ENCODE measurements at places on chromosomes 1 and 21. TPM values are rescaled to one million over a fixed set of nuclear protein-coding genes. Genes with fewer than 3 reads are reported as not detected.

DNA sequence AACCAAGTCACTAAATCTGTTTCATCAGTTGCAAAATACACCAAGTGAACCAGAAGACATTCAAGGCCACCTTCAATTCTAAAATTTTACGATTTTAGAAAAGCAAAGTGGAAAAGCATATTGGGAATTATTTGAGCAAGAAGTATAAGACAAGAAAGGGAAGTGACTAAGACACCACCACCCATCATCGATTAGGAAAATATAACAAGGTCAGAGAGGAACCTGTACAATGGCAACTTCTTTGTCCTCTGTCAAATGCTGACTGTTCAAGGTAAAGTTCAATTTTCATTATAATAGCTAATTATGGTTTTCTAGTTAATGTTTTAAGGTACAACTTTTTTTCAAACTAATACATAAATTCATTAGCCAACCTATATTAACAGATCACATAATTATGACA is 10.8 kb downstream of the FRRS1 start:
- peaks cover 17% of the 10 kb centered on the region for H3K4me1 ChIP-seq
- no peak for DNase-seq
- no peak overlapping the region for H3K27ac ChIP-seq
- no peak overlapping the region for H3K4me3 ChIP-seq
- H3K27me3 ChIP-seq: peaks cover 6% of the 10 kb centered on the region

DNA sequence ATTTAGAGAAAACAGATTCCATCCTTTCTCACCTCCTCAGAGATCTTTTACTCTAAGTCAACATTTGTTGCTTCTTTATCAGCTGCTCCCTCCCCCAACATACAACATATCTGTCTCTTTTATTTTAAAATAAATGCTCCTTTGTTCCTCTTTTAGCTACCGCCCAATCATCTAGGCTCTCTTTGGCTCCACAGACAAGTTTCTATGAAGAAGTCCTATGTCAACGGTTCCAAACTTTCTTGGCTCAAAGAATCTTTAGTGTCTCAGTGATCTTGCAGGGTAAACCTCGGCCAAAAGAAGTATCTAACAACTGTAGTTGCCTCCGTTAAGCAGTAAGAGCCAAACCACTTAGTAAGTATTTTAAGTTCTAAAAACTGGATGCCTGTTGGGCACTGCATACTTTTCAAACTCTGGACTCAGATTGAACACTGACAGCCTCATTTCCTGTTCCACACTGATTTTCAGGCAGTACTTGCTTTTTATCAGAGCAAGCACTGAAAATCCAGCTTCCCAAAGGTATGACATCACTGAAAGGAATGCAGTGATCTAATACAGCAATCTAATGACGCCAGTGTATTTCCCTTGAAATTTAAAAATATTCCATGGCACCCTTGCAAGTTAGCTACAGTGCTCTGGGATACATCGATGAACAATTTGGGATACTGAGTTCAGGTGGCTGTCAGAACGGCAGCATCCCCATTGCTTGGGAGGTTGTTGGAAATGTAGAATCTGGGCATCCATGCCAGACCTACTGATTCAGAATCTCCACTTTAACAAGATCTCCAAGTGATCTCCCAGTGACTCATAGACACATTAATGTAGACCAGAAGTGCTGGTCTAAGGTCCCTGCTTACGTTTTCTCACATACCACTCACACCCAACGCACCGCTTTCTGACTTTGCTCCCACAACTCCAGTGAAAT is 26.8 kb downstream of the EGLN1 start:
- H3K27me3 ChIP-seq: no peaks in the 10 kb centered on the region
- H3K4me3 ChIP-seq: no peak overlapping the region
- peaks cover 10% of the 10 kb centered on the region for H3K36me3 ChIP-seq
- no peak for DNase-seq
- H3K27ac ChIP-seq: no peak overlapping the region

- H3K27me3 ChIP-seq: peaks cover 16% of the 10 kb centered on the region
- H3K4me1 ChIP-seq: no peaks in the 10 kb centered on the region
- no peak overlapping the region for H3K4me3 ChIP-seq
- H3K27ac ChIP-seq: no peak overlapping the region
Measured at GRCh38 chr1:90550626-90551406, 166.3 kb downstream of the BARHL2 start.

- peaks cover 18% of the 10 kb centered on the region for H3K4me1 ChIP-seq
- H3K27me3 ChIP-seq: no peaks in the 10 kb centered on the region
- DNase-seq: no peak
- H3K36me3 ChIP-seq: peaks cover 20% of the 10 kb centered on the region
- H3K4me3 ChIP-seq: no peak overlapping the region
- H3K27ac ChIP-seq: no peak overlapping the region
Measured at GRCh38 chr1:10540277-10541005, 65.7 kb downstream of the PEX14 start.

GRCh38 chr1:47921935-47922415 is 75.2 kb downstream of the TRABD2B start:
- no peak overlapping the region for H3K4me3 ChIP-seq
- no peak for DNase-seq
- no peaks in the 10 kb centered on the region for H3K4me1 ChIP-seq
- peaks cover 12% of the 10 kb centered on the region for H3K27me3 ChIP-seq
- H3K36me3 ChIP-seq: no peaks in the 10 kb centered on the region

DNA sequence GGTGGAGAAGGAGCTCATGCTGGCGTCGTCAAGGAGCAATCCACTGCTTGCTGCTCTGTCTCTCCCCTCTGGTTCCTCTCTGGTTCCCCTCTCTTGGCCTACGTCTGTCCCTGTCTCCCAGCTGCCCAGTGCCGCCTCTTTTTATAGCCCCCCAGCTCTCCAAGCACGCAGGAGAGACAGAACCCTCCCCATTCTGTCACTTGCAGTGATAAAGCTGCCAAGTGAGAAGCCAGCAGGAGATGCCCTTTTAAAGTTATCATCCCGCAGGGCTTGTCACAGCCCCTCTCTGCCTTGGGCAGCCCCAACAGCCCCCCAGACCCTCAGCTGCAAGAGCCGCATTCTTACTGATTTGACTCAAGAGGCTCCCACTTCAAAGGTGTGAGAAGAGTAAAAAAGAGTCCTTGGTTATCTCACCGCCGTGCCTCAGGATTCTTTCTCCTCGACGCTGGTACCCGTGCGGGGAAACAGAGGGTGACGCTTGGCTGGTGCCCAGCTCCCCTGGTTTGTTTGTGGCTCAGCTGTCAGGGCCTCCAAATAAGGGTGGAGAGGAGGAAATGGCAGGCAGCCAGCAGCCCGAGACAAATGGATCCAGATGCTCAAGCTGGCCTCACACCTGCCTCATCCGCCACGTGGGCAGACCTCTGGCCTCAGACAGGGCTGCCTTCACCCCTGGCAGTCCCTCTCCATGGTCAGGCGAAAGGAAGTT is at the start of gene NPPA:
NPPA (minus strand) TSS at position 117 of the 706 bp plus-strand sequence; CDS start at position 18, 99 bp downstream.
- peaks cover 11% of the 10 kb centered on the region for H3K36me3 ChIP-seq
- no peaks in the 10 kb centered on the region for H3K4me1 ChIP-seq
- H3K4me3 ChIP-seq: no peak within 1 kb of the TSS
- H3K27me3 ChIP-seq: peaks cover 1% of the 10 kb centered on the region
- H3K27ac ChIP-seq: no peak within 1 kb of the TSS
- DNase-seq: no peak

- DNase-seq: no peak
- peaks cover 6% of the 10 kb centered on the region for H3K27me3 ChIP-seq
- no peaks in the 10 kb centered on the region for H3K36me3 ChIP-seq
- no peaks in the 10 kb centered on the region for H3K4me1 ChIP-seq
- no peak overlapping the region for H3K4me3 ChIP-seq
Measured at GRCh38 chr1:75198163-75198562, 64.0 kb downstream of the LHX8 start.

GRCh38 chr1:39800471-39800835 is 11.8 kb upstream of the BMP8B start:
- no peak for DNase-seq
- no peaks in the 10 kb centered on the region for H3K27me3 ChIP-seq
- H3K27ac ChIP-seq: no peak overlapping the region
- H3K4me1 ChIP-seq: peaks cover 13% of the 10 kb centered on the region

Gene ALPL
- not detected for total RNA-seq

Gene FAAH
- 3.8 TPM for total RNA-seq

Gene SFN
- total RNA-seq: 0.52 TPM

Gene MLLT11
- 3.3 TPM for total RNA-seq

Gene S100A12
- not detected for total RNA-seq

Data from activated naive CD4-positive, alpha-beta T cell treated with anti-CD3 and anti-CD28 coated beads for 36 hours (primary cell).